ENCODE measurements at places on chromosomes 13 and 19.

DNA sequence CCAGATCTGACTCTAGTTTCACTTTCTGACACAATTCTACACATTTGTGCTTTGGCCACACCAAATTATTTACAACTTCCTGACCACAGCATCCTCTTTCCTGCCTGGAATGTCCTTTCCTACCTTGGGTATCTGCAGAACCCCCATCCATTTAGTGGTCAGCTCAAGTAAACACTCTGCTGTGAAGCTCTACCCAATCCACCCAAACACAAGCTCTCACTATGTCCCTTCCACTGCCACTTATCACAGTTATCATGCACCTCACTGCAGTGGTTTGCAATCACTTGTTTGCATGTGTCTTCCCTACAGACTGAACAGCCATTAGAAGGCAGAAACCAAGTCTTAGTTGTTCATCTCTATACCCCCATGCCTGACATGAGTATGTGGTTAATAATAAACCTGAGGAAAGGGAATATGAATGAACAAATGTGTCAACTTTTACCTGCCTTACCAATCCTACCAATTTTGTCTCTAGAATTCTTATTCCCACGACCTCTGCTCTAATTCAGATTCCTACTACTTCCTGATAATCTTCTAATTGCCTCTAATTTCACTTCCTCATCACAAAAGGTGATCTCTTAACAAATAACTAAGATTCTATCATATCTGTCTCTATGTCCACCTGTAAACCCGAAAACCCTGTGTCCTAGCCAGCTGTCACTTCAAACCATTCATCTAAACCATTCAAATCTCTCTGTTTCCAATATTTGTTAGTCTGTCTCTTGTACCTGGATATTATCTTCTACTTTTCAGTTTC, 25.1 kb downstream of the LNX2 start:
- DNase-seq, result no peak

DNA sequence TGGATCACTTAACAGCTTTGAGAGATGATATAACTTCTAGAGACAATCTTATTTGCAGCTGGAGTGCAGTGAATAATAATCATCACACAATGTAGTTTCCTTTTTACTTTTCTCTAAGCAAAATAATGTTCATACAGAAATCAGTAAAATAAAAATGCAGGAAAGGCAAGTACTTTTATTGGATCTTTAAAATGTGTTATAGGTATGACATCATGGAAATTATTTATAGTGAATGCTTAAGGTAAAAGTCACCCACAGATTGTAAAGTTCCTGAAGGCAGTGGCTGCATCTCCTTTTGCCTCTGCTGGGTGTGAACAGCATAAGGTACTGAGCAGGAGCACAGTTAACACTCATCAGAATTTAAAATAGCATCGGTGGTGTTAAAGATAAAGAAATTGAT, 17.3 kb upstream of the IL17D start:
- no peak for DNase-seq

DNA sequence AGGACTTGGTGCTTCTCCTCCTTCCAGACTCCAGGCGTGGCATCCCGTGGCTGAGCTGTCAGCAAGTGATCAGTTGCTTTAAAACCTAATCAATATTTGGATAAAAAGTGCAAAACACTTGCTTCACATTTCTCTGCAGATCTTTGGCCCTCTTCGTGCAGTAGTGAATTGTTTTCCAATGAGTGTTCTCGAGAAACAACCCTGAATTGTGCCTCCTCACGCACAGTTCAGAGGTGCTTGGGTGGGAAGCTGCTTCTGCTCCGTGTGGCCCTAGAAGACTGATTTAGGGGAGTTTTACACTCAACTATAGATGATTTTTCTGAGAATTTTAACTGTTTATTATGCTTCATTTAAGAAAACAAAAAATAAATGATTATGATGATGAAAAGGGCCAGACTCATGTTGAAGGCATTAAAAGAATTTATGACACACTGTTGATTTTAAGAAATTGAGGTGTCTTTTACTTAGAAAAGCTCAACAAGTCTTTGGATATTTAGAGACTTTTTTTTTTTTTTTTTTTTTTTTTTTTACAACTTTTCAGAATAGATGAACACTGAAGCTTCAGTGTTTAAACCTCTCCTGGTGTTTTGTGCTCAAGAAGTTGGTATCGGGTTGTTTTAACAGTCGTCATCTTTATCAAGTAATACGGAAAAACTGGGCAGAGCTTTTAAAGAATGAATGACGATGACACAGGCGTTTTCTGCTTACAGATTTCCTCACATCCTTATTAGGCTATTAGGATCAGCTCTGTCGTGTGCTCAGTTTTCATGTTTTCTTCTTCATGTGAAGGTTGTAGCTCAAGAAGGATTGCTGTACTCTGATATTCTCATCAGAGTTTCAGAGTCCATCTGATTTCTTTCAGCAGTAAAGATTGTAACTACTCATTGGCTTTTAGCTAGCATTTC, 39.5 kb upstream of the TEX29 start:
- no peak for DNase-seq

- DNase-seq, result no peak
Measured at GRCh38 chr13:23845105-23845725, 44.0 kb downstream of the MIPEP start.

- DNase-seq, result no peak
Measured at GRCh38 chr13:28138756-28139470, 568 bp downstream of the PAN3 start.

- DNase-seq, result no peak
Measured at GRCh38 chr13:96629331-96629730, 364.9 kb downstream of the OXGR1 start.

- DNase-seq, result no peak
Measured at GRCh38 chr13:99792079-99792921, 179.3 kb downstream of the ZIC5 start.

GRCh38 chr19:46528601-46529590, 33.2 kb upstream of the PNMA8B start:
- no peak for DNase-seq

- no peak for DNase-seq
Measured at GRCh38 chr13:94033098-94033497, 446.4 kb downstream of the DCT start.

DNA sequence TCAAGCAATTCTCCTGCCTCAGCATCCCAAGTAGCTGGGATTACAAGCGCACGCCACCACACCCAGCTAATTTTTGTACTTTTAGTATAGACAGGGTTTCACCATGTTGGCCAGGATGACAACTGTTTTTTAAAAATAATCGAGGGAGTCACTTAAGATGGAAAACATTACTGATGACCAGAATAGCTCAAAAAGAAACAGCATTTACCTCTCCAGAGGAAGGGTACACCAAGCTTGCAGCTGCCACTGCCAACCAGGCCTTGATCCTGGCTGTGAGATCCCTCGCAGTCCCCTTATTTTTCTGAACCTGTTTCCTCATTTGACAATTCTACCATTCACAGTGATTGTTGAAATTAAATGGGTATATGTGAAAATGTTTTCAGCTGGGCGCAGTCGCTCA, 14.5 kb downstream of the PDCD5 start:
- DNase-seq, result no peak

DNA sequence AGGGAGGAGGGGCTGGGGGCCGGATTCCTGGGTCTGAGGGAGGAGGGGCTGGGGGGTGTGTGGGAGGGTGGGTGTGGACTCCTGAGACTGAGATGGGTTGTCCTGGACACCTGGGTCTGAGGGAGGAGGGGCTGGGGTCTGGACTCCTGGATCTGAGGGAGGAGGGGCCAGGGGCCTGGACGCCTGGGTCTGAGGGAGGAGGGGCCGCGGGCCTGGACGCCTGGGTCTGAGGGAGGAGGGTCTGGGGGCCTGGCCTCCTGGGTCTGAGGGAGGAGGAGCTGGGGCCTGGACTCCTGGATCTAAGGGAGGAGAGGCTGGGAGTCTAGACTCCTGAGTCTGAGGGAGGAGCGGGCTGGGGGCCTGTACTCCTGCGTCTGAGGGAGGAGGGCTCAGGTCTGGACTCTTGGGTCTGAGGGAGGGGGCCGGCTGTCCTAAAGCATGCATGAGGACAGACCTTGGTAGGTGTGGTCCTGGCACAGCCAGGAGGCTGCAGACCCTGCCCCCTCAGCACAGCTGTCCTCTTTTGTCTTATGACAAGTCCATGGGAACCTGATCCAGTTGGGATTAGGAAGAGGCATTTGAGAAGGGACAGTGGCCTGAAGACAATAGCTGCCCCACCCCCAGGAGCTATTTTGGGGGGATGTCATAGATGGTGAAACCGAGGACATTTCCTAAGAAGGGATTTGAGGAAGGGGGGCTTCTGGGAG, 1.3 kb downstream of the TNNT1 start:
- no peak for DNase-seq

- no peak for DNase-seq
Measured at GRCh38 chr19:45099467-45100191, 6.7 kb downstream of the PPP1R37 start.

- DNase-seq, result no peak
Measured at GRCh38 chr13:37138169-37138568, 32.7 kb upstream of the CSNK1A1L start.

GRCh38 chr19:45917421-45918091, 3.0 kb upstream of the NANOS2 start:
- no peak for DNase-seq

DNA sequence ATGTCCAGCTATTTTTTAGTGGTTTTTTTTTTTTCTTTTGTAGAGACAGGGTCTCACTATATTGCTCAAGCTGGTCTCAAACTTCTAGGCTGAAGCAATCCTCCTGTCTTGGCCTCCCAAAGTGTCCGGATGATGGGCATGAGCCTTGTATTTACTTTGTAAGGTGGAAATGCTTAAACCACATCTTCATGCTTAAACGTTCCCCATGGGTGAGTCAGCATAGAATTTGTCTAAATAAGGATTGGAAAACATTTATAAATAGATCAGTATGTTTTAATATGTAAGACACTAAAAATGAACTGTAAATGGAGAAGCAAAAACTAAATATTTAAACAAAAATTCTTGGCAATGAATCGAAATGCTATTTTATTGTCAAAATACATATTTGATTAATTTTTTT, 698.0 kb downstream of the PCDH9 start:
- no peak for DNase-seq

DNA sequence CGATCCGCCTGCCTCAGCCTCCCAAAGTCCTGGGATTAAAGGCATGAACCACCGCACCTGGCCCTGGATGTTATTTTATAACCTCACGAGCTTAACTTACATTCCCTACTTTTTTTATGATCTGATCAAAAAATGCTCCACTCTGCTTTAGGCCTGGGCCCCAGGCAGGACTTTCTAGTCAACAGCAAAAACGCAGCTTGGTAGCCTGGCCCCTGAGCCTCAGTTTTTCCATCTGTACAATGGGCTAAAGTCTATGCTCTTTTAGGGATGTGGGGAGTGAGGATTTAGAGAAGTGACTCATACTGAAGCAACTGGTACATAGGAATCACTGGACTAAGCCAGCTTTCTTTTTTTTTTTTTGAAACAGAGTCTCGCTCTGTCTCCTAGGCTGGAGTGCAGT, 11.9 kb upstream of the PIK3R2 start:
- no peak for DNase-seq

DNA sequence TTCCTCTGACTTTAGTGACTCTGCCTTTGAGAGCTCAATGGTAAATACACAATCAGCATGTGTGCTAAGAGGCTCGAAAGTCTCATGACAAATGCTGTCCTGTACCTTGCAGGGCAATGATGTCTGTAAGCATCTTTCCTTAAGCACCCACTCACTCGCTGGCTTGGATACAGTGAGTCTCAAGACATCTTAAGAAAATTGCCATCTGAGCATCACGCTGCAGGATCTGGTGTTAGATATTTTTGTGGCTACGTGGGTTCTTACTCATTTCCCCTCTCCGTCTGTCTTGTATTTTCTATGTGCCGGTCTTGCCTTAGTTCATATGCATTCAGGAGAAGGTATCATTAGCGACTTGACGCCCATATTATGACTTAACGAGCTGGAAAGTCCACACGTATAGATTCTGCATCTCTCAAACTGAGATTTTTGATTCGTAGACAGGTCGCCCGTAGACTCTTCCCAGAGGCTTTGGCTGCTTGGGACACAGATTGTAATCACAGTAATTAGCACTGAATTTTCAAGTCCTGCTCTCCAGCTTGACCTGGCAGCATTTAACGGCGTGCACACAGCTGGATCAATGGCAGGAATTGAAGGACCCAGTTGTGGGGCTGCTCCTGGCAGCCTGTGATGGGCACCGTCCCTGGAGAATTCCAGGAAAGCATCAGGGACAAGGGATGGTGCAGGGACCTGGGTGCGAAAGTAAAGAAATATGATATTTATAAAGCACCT, 231.2 kb downstream of the ZIC5 start:
- no peak for DNase-seq

DNA sequence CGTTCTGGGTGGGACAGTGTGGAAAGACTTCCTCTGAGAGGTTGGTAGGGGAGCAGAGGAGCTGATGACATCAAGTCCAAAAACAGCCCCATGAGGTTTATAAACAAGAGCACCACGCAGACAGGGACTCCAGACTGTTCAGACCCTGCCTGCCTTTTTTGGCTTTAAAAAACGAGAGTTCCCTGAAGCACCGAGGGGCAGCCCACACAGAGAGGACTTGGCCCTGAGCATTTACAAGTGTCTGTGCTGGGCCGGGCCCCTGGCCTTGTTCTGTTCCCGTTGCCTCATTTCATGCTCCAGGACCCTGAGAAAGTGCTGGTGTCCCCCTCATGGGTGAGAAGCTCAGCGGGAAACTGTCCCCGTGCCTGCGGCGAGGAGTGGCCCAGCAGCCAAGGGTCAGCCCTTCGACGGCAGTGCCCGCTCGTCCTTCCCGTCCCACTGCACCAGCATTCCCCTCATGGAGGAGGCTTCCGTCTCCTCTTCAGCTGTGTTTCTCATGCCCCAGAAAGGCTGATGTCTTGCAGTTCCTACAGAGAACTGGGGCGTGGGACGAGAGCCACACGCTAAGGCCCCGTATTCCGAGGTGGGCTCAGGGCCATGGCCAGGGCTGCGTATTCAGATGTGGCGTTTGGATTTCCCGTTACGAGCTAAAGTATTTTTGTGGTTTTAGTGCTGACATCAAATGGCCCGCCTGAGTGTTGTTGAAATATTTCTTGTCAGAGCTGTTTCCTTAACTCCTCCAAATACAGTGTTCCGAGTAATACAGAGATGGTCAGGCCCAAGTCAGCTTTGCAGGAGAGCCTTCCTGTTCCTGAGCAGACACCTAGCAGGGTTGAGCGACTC, 93.5 kb downstream of the ATP11A start:
- no peak for DNase-seq

GRCh38 chr13:113998781-113999617, 25.1 kb upstream of the C13orf46 start:
- DNase-seq, result no peak

GRCh38 chr19:4186087-4186993, 3.9 kb downstream of the ANKRD24 start:
- no peak for DNase-seq

DNA sequence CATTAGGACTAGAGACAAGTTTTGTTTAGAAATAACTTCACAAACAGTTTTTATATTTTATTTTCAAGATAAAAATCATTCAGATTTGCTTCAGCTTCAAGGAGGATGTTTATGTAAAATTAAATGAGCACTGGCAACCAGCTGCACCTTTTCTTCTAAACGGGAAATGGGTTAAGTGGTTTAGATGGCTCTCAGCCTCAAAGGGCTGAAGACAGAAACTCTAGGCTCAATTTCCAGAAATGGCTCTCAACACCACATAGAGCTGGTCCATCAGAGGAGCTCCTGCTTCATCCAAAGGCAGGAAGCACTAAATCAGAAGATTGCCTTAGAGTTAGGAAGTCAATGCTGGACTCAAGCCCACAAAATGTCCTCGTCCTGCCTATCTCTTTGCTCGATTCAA, 74.7 kb downstream of the ZNF429 start:
- DNase-seq, result no peak

- no peak for DNase-seq
Measured at GRCh38 chr13:71461892-71462291, 405.1 kb downstream of the DACH1 start.

- no peak for DNase-seq
Measured at GRCh38 chr13:40187324-40187795, 479.1 kb downstream of the FOXO1 start.

GRCh38 chr19:56839652-56840450, 675 bp downstream of the PEG3 start:
- DNase-seq, result no peak
